ENCODE measurements at places on chromosomes 3 and 15.

- DNase-seq = no peak
These were observed 114.2 kb upstream of the DAZL start for GRCh38 chr3:16719426-16719825.

DNA sequence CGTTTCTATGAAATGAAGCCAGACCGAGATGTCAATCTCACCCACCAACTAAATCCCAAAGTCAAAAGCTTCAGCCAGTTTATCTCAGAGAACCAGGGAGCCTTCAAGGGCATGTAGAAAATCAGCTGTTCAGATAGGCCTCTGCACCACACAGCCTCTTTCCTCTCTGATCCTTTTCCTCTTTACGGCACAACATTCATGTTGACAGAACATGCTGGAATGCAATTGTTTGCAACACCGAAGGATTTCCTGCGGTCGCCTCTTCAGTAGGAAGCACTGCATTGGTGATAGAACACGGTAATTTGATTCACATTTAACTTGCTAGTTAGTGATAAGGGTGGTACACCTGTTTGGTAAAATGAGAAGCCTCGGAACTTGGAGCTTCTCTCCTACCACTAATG lies 41.9 kb upstream of the TRA2B start:
- DNase-seq = no peak

DNA sequence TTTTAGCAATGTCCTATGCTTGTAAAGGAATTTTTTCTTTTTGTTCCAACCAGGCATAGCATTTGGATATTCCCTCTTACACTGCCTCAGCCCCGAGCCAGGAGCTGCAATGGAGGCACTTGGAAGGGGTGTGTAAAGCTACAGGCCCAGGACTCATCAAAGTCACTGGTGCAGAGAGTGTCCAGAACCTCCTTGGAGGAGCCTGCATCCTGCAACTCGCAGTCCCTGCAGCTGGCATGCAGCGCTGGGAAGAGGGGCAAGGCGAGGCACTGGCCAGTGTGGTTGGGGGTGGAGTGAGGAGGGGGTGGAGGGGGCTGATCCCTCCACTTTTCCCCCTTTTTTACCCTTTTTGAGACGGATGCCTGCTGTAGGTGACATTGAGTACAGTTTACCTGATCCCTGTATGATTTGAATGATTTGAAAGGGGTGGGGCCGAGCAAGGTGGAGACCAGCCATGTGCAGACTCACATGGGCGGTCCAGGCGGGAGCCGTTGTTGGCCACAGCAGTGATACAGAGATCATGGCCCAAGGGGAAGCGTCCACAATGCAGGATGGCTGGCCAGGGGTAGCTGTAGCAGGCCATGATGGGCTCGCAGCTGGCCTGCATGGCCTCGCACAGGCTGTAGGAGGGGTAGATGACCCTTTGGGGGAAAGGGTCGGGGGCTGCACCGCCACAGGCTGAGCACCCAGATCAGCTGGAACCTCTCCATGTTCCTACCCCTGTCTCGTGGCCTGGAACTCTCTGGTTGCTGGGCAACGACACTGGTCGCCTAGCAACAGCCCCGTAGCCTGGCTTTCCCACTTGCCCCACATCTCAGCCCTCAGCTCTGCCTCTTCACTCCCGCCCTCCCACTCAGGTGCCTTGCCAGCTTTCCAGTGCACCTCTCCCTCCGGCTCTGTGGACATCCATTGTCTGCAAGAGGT lies 7.9 kb downstream of the P4HTM start:
- DNase-seq = no peak

DNA sequence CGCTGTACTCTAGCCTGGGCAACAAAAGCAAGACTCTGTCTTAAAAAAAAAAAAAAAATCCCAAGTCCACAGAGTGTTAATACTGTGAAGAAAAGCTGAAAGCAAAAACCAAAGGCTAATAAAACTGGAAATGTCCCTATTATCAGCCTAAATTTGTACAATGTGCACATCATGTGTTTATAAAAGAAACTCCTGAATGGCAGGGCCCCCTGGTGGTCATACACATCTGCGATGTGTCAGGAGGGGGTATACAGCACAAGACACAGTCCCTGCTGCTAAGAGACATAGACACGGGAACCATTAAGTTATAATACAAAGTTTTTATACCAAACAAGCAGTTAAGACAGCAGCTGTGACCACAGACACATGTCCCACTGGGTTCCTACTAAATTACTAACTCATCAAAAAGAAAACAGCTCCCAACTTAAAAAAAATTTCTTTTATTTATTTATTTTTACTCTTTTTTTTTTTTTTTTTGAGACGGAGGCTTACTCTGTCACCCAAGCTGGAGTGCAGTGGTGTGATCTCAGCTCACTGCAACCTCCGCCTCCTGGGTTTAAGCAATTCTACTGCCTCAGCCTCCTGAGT lies 31.0 kb downstream of the IDH2 start:
- DNase-seq = peak; percentile 90

GRCh38 chr15:60989696-60990095 lies 239.4 kb downstream of the RORA start:
- DNase-seq = no peak

GRCh38 chr15:85718271-85718971 lies 76.3 kb downstream of the KLHL25 start:
- DNase-seq = no peak

- peak; percentile 60 for DNase-seq
These were observed 30.6 kb upstream of the GPR160 start for GRCh38 chr3:170007031-170007663.

GRCh38 chr15:92954578-92954977 lies 54.5 kb downstream of the CHD2 start:
- DNase-seq = no peak

DNA sequence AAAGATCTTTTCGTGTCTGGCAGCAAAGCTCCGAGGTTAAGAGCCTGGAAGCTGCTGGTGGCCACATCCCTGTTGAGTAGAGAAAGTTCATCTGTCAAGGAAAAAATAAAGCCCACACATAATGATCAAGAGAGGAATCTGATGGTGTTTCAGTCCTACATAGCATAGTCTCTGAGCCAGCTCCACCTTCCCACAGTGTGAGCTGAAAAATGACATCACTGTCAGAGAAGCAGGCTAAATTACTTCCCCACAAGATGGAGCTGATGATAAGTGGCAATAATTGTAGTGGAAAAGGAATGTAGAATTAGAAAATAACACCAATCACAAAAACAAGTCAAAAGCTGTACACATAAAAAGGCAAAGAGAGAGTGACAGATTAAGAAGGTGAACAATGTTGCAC lies 84.5 kb downstream of the AQP9 start:
- DNase-seq = no peak

- DNase-seq = no peak
These were observed 37.9 kb downstream of the GATM start for GRCh38 chr15:45340429-45340828.

- no peak for DNase-seq
These were observed 30.5 kb downstream of the OXSM start for GRCh38 chr3:25820366-25820765.

DNA sequence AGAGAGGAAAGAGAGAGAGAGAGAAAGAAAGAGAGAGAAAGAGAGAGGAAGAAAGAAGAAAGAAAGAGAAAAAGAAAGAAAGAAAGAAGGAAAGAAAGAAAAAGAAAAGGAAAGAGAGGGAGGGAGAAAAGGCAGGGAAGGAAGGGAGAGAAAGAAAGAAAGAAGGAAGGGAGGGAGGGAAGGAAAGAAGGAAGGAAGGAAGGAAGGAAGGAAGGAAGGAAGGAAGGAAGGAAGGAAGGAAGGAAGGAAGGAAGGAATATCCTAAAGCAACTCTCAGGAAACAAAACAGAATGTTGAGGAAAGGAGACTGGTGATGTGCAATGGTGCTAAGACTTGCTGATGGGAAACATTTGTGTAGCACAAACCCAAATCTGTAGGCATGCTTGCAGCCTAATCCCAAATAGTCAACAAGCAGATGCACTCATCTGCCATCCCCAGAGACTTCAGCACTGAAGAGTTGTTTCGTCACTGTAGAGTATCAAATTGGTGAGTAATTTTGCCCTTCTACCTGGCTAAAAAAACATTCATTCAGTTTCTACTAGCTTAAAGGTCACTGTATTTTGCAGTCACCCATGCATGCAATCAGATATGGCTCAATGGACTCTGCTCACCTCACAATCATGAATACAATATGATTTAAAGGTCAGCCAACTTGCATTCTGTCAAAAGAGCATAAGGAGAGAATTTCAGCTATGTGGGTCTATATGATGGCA lies 480.3 kb downstream of the FGF12 start:
- DNase-seq = no peak

All from activated CD4-positive, alpha-beta T cell treated with anti-CD3 and anti-CD28 coated beads, Interleukin-2, amount 10 ng/mL, durations not matched to agents 7 days and 5 days (primary cell).